ENCODE measurements at places on chromosomes 1 and 21.
A peak's percentile ranks its signal among the peaks of the same experiment; 100 is the strongest.

DNA sequence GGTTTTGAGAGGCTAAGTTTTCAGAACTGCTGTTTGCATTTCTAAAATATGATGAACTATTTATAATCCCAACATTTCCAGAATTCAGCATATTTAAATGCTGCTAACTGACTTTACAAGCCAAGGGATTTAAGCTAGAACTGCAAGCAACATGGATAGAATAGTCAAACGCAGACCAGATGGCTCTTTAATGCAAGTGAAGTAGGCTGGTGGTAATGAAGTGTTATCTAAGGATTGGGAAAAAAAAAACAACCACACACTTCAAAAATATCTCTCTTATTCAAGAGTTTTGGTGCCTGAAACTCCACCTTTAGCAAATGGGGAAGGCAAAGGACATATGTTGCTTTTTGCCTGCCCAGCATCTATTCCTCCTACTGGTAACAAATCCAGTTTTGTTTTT, 20.9 kb upstream of the SSX2IP start:
- peak; percentile 96 for DNase-seq

GRCh38 chr1:212671342-212672031, 28.2 kb downstream of the BATF3 start:
- DNase-seq: peak; percentile 62

GRCh38 chr1:109275706-109276345, 7.1 kb downstream of the PSRC1 start:
- no peak for DNase-seq

DNA sequence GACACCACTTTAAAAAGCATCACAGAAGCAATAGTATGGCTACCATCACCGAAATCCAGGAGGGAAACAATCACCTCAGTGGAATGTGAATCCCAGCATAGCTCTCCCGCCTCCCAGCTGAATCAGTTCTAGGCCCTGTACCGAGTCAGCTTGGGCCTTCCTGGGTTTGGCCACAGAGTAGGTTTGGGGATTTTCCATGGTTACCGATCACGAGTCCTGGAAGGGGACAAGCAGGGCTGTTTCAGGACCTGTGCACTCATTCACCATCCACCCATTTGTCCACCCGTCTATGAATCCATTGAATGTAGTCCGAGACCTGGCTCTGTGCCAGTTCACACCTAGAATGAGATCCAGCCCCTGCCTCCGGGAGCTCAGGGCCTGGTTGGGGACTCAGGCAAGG, 94.2 kb downstream of the ARHGEF10L start:
- DNase-seq: no peak

DNA sequence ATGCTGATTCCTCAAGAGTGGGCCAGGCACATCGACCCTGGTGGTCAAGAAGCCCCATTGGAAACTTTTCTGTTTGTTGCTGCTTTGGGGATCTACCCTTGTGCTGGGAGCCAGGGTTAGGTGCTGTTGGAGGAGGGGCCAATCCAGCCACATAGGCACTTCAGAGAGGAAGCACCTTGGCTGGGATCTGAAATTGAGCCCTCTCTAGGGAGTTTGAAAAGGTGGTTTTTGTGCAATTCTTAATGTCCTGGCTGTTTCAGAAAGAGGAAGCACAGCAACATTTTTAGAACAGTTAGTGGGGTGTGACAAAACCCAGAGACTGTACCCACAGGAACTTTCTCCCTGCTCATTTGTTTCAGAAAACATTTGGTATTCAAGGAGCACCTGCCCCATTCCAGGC, 17.2 kb upstream of the BEND5 start:
- no peak for DNase-seq

GRCh38 chr1:113890816-113891215, 3.4 kb upstream of the BCL2L15 start:
- DNase-seq: no peak

GRCh38 chr21:37878946-37879660, 37.2 kb downstream of the KCNJ6 start:
- DNase-seq: no peak

- DNase-seq: no peak
These were observed 17.3 kb upstream of the PKNOX1 start for GRCh38 chr21:42956824-42957630.

DNA sequence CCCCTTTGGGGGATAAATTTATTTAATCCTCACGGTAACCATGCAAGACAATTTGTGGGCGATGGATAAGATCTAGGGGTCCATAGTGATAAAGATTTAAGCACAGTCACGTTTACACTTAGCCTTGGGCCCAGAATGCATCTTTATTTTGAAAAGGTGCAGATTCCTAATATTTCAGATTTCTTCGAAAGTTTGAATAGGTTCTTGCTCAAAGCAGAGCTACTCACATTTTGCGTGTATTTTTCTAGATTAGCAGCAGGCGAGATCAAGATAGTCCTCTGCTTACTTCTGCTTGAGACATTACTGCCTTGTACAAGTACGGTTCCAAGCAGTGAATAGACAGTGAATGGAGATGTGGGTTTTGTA, 647 bp downstream of the TSEN15 start:
- DNase-seq: no peak

DNA sequence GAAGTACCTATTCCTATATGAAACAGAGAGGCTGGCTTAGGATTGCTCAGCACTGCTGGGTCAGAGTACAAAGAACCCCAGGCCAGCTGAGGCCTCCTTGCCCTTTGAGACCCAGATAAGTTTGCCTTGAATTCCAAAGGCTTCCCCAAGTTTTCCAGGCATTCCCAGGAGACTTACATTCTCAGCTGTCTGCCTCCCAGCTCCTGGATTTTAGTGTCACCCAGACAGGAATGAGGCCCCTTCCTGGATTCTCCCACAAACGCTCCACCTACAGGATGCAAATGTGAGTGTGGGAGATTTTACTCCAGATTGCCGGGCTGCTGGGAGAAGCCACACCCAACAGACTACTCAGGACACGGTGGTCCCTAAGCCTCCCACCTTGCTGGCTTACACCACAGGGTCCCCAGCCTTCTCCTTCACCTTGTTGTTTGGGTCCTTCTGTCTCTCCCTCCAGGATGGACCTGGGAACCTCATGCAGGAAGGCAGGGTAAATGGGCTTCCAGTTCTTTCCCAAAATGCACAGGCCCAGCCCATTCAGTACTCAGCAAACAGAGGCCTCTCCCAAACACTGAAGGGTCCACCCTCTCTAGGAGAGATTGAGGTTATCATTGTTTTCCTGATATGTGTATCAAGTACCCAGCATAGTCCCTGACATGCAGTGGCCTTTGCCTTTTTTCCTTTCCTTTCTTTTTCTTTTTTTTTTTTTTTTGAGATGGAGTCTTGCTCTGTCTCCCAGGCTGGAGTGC, 10.6 kb downstream of the RHBG start:
- peak; percentile 29 for DNase-seq

GRCh38 chr1:207454046-207454964, at the start of gene CR2:
CR2 (plus strand) TSS chr1:207454328; CDS start chr1:207454419, 91 bp downstream.
- DNase-seq: peak; percentile 2

DNA sequence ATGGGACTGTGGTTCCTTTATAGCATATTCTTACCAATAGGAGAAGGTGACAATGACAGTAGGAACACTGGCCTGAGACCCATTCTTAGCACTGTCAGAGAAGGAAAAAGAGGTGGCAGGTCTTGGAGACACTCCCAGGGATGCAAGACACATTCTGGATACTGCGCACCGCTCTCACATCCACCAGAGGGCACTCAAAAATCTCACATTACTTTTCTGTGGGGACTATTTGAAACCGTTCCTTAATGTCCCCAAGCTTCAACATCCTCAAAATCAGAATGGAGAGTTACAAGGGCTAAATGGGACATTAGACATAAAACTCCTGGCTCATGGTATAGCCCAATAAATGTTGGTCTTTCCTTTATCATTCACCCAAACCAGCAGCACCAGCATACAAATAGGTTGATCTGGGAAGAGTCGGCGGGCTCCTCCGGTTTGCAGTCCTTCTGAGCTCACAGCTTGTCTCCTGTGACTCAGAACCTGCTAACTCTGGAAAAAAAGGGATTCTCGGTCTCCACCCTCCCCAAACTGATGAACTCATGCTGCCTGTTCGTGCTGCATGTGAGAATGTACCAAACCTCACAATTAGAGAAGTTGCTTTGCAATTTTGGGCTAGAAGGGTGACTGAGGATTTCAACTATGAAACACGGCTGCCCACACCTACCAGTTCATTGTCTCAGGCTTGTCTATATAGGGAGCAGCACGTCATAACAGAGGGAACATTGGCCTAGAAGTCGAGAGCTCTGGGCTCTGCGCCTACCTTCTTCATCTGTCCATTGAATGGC, 40.2 kb downstream of the IL12RB2 start:
- DNase-seq: peak; percentile 62

GRCh38 chr1:7379441-7379971, 391.6 kb upstream of the VAMP3 start:
- DNase-seq: peak; percentile 76

DNA sequence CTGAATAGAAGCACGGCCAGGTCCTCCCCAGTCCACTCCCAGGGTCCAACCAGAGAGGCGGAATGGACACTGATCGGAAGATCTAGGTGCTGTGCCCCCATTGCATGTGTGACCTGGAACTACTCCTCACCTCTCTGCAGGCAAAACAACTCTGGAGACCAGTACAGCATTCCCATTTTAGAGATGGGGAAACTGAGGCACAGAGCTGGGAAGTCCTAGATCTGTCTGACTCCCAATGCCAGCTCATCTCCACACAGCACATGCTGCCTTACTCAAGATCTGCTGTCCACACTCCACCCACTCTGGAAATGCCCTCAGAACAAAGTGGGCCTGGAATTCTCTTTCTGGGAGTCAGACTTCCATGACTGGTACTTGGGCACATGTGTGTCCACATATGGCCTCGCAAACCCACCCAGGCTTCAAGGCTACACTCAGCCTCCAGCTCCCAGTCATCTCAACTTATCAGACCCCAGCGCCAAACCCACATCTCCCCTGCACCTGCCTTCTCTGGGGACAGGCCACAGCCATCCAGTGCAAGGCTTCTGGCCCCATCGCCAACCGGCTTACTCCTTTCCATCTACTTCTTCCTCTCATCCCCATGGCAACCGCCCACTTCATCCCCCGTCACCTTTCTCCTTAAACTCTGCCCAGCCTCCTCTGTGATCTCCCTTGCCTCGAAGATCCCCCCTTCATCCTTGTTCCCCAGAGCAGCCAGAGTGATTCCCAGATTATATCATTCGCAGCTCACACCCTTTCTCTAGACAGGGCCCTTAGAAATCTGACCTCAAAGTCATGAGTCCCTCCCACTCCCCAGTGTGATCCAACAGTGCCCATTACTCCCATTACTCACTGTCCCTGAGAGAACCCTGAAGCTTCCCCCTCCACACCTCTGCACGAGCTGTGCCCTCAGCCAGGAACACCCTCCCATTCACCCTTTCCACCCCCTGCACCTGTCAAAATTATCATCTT, 2.7 kb downstream of the COL8A2 start:
- no peak for DNase-seq

- peak; percentile 76 for DNase-seq
These were observed 79.8 kb downstream of the ST6GALNAC3 start for GRCh38 chr1:76154206-76154956.

DNA sequence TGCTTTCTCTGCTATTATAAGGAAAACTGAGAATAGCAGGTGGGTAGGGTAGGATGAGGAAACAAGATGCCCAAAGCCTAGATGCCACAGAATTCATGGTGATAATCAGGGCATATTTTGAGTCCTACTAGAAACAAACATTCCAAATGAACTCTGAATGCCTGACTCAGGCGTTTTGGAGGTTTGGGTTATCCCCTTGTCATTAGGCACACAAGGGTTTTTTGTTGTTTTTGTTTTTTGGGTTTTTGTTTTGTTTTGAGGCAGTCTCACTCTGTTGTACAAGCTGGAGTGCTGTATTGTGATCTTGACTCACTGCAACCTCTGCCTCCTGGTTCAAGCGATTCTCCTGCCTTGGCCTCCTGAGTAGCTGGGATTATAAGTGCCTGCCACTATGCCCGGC, 19.2 kb downstream of the SYNC start:
- no peak for DNase-seq

DNA sequence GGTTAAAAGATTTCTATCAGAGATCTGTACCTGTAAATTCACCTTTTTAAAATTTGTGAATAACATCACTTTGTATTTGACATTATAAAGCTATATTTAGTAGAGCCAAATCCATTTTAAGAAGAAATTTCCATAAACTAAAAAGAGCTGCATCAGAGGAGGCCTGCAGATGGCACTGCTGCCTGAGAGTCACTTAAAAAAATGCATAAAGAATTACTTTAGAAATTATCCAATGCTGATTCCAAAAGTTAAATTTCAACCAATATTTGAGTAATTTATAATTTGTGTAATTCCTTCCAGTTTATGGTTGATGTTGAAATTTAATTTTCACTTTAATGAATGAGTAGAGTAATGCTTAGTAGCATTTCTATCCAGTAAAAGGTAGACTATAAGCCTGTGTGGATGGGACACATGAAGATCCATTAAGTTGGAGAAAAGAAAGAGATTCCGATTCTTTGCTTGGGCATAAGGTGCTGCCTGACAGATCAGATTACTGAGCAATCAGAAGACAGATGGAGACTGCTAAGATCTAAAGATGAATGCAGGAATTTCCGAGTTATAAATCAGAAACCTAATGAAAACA, 20.7 kb upstream of the RPE65 start:
- DNase-seq: peak; percentile 23

GRCh38 chr1:200692316-200692715, 22.6 kb upstream of the DDX59 start:
- DNase-seq: no peak

DNA sequence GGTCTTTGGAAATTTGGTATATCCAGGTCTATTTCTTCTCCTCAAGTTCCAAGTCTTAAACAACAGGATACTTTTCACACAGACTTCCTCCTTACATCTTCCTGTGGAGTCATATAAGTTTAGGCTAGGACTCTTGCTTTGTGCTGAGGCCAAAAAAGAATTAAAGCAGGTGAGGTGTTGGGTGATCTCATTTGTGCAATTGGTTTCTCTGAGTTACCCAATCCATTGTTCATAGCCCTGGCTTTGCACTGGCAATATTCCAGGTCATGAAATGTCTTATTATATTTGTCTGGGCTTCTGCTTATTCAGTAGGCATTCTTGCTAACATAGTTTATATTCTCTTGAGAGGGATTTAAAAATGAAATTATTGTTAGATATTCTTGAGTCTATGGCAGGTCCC, 14.1 kb upstream of the KIAA0040 start:
- DNase-seq: no peak

- no peak for DNase-seq
These were observed 446.8 kb downstream of the COL11A1 start for GRCh38 chr1:102661481-102661880.

GRCh38 chr1:108200687-108201051, 526 bp upstream of the SLC25A24 start:
- peak; percentile 78 for DNase-seq

- DNase-seq: no peak
These were observed 94.0 kb downstream of the LACTBL1 start for GRCh38 chr1:22878626-22879025.

- peak; percentile 29 for DNase-seq
These were observed 37.3 kb downstream of the IFNAR1 start for GRCh38 chr21:33362044-33362555.

- no peak for DNase-seq
These were observed 332.8 kb upstream of the ZRANB2 start for GRCh38 chr1:71413441-71414175.

GRCh38 chr1:6223617-6224016, 12.1 kb downstream of the ICMT start:
- no peak for DNase-seq
